ENCODE measurements at places on chromosomes 7 and 10.

DNA sequence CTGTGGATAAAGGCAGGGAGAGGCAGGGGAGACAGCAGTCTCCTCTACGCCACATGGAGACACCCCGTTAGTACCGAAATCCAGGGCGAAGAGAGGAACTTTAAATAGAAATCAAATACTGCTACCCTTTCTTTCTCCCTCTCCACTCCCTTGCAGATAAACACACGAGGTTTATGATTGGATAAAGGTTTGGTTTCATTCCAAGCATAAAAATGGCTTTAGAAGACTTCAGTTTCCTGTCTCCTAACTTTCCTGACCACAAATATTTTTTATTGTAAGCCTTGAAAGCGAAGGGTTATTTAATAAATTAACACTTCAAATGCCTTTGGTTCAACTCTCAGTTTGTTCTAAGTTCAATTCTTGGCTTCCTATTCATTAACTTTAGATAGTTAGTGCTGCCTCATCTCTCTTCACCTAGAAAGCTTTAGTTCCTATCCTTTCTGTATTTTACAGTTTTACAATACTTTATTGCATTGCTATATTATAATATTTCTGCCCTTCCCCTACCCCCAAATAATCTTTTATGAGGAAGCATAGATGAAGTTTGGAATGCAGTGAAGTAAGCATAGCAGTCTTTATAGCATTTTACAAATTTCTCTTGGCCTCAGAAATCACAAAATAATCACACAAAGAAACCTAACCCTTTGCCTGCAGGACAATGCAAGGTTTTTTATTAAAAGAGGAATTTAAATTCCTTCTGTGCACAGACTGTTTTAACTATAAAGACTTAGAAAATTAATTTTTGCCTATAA is 31.5 kb upstream of the ARID5B start:
- no peak for DNase-seq

GRCh38 chr10:130354573-130354954 is 218.4 kb downstream of the GLRX3 start:
- DNase-seq = no peak

GRCh38 chr10:119190353-119190752 is 11.7 kb upstream of the PRDX3 start:
- peak; percentile 88 for DNase-seq

- no peak for DNase-seq
Measured at GRCh38 chr7:111240371-111240770, 149.4 kb downstream of the LRRN3 start.

DNA sequence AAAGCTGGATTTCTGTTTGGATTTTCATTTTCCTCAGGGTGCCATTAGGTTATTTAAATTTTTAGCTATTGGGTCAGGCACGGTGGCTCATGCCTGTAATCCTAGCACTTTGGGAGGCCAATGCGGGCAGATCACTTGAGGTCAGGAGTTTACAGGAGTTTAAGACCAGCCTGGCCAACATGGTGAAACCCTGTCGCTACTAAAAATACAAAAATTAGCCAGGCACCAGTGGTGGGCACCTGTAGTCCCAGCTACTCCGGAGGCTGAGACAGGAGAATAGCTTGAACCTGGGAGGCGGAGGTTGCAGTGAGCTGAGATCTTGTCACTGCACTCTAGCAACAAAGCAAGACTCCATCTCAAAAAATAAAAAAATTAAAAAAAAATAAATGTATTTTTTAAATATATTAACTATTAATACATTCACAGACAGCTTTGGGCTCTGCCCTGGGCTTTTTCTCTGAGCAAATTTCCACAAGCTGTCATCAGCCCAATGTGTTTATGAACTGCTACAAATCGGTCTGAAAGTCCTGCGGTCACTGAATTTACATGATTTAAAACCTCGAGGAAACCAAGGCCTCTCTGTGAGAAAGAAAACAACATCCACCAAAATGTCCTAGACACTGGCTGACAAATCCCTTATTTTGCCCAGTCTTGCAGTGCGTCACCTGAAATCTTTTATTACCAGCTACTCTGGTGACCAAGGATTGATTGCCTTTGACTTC is 19.2 kb upstream of the PLEKHS1 start:
- no peak for DNase-seq
